ENCODE measurements at places on chromosomes 4 and X. TPM values are rescaled to one million over a fixed set of nuclear protein-coding genes. Genes with fewer than 3 reads are reported as not detected.

DNA sequence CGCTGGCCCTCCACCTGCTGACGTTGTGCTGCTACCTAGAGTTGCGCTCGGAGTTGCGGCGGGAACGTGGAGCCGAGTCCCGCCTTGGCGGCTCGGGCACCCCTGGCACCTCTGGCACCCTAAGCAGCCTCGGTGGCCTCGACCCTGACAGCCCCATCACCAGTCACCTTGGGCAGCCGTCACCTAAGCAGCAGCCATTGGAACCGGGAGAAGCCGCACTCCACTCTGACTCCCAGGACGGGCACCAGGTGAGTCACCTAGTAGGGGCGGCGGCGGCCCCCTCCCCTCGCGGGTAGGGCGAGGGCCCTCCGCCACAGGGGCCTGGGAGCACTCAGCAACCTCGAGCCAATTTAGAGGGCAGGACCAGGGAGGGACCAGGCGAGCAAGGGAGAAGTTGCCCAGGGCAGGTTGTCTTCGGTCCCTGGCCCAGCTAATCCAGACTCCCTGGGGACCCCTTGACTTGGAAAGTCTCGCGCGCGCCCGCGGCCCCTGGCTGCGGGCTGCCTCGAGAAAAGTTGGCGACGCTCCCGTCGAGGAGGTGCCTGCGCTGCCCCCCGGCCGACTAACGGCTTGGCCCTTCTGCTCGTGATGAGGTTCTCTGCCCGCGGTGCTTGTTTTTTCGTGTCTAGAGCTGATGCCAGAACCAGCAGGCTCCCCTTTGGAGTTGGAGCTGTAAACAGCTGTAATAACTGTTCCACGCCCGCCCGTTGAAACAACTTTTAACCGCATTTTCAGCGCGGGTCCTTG is 717 bp downstream of the EDA start:
- peak; percentile 7 for DNase-seq

DNA sequence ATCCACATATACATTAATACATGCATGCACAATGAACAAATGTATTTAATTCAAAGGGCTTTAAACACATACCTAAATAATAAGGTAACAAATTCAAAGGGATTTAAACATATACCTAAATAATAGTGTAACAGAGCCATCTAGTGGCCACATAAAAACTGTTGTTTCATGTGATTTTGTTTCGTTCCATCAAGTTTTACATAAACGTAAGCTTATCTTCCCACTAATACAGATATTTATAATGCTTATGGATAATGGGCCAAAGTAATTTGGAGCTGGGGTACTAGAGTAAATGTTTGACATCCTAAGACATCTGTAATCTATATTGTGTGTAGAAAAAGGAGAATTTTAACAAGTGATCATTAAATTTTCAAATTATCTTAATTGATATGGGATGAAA is 82.3 kb downstream of the PRSS12 start:
- peak; percentile 66 for DNase-seq

- no peak for DNase-seq
Observed at GRCh38 chr4:1997712-1998111, 11.1 kb downstream of the NELFA start.

DNA sequence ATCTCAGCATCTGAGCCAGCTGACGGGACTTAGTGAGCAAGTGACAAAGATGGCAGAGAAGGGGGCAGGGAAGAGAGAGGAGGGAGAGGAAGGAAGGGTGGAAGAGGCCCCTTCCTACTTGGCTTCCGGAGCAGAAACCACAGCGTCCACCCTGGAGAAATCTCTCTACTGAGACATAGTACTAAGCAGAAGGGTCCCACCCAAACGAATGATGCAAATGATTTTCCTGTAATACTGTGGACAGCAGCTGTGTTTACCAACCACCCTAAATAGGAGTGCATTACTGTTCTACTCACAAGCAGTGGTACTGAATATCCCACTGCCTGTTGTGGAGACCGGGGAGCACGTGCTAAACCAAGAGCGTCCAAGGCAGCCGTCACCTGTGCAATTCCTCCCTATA is 29.4 kb downstream of the DTHD1 start:
- peak; percentile 28 for DNase-seq

DNA sequence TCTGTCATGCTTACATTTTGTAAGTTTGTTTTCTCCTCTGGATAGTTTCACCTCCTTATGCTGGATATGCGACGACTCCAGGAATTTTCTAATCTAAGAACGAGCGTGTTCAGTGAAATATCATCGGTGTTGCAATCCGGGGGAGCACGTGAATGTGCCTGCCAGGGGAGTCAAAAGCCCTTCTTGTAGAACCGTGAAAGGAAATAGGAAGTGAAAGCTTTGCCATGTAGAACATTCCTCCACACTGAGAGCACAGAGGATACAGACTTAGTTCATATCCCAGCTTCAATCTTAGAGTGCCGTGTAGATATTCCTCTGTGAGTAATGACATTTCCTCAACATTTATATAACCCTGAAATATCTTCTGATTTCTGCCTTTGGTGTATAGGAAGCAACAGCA is 121.2 kb downstream of the VEGFC start:
- peak; percentile 40 for DNase-seq

DNA sequence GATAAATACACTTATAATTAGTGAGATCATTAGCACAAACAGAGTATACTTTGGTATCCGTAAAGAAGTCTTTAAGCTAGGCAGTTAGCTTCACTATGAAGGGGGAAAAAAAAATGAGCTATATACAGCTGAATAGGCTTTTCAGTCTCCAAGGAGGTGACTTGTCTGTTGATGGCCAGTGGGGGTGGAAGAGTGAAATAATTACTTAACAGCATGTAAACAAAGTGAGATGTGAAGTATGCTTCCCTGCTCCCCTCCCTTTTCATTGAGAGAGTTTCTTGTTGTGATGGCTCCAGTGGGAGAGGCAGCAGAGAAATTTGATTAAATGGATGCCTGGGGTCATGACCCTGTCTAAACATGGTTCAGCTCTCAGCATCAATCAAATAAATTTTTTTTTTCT is 180.9 kb downstream of the DACH2 start:
- no peak for DNase-seq

GRCh38 chr4:177473991-177474390 is 31.8 kb upstream of the AGA start:
- DNase-seq: no peak

- no peak for DNase-seq
Observed at GRCh38 chr4:170134821-170135220, 45.1 kb upstream of the AADAT start.

DNA sequence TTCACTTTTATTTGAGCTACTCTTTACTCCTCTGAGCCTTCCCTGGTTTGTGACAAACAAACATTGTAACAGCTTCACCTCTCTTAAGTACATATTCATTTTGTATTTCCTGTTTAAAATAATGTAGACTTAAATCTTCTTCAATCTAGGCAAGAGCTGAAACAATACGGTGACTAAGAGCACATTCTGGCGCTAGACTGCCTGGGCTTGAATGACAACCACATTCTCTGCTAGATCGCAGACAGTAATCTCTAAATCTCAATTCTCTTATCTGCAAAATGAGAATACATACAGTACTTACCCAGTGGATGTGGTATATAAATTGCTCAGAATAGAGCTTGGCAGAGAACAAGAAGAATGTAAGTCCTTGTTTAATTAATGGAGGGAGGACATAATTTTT is 144.8 kb downstream of the ARAP2 start:
- DNase-seq: peak; percentile 1

- no peak for DNase-seq
Observed at GRCh38 chr4:183821076-183821853, 83.8 kb upstream of the STOX2 start.

DNA sequence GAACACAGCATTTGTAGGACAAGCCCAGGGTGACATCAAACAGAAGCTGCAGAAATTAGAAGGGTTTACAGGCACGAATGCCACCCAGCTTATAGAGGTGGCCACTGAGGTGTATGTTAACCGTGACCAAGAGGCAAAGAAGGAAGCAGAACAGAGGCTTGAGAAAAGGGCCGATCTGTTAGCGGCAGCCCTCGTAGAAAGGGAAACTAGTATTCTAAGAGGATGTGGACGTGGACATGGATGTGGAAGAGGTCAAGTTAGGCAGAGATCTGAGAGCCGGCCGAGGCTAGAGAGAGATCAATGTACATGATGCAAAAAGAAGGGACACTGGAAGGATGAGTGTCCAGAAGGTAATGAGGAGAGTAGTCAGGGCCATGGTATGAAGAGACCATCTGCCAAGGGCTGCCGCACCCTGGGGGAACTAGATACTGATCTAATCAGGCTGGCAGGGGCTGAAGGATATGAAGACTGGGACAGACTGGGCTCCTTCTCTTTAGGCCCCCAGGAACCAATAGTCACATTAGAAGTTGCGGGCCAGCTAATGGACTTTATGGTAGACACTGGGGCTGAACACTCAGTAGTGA is 27.5 kb downstream of the LIAS start:
- DNase-seq: no peak

DNA sequence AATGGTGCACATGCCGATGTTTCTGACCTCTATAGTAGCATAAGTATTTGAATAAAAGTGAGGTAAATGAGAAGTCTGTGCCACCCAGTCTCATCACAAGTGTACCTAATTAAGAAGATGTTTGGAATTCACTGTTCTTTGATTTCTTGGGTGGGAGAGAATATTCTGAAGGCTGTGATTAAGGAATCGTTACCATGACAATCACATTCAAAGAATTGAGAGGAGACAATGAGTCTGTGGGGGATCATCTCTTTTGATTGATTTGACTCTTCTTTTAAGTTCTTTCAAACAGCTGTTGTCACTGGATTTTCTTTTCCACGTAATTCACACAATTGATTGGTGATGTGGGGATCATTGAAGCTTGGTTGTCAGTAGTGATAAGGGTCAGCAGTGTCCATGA is 18.1 kb downstream of the FHL1 start:
- DNase-seq: no peak

DNA sequence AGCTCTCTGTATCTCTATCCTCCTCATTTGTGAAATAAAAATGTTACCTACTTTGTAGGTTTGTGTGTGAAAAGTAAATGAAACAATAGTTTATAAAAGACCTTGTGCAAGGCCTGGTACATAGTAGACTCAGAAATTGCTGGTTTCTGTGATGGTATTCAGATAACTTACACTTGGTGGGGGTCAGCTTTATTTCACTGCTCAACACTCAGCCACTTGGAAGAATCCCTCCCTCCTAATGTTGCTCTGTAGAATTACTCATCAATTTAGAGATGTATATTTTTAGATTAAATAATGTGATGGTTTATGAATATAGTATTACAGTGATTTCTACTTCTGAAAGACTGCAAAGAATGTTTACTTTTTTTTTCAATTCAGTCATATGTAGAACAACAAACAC is 32.7 kb downstream of the SMARCAD1 start:
- no peak for DNase-seq

DNA sequence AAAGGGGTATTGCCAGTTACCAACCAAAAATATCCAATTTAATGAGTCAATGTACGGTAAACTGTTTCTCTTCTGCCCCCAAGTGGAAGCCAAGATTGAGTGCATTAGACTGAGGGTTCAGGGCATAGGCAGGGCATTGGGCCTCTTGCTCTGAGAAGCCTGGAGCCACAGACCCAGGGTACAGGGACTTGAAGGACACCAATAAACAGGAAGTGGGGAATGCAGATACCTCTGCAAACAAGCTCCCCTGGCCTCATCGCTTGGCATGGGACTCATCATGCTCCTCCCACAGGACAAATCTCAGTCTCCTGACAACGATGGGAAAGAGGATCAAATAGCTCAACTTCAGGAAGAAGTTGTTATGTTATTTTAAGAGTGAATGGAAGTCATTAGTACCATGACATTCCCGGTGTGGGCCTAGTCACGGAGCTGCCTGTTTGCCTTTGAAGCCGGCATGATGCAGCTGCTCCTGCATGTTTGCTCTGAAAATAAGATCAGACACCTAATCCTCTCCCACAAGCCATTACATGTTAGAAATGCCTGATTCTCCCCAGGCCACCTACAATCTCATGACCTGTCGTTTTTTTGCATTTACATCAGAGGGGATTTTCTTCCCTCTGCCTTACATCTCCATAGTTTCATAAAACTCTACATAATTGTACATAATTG is 224.2 kb downstream of the RCHY1 start:
- peak; percentile 66 for DNase-seq

- DNase-seq: no peak
Observed at GRCh38 chr4:175787948-175788347, 24.1 kb downstream of the GPM6A start.

DNA sequence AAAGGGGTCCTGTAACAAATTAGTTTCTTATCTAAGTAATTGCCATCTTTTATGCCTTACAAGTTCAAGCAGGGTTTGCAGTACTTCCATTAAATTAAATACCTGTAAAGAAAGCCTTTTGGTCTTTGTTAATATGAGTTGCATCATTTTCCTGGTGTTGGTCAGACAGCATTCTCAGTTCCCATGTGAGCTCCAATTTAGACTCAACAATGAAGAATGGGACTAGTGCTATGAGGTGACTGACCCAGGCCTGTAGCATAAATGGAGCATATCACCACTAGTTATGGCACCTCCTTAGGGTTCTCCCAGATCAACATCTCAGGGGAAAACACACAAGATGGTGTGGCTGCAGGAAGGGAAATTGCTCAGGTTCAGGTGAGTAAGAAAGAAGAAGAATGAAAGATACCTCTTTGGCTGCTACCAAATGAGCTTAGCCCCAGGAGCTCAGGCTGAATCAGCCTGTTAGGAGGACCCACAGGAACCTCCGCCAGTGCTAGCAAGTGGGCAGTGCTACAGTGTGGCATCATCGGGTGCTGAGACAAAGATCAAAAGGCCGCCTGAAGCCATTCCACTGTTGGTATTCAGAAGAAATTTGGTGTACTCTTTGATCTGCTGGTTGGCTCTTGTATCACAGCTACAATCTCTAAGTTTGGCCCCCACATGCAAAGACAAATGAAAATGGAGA is 1.8 kb downstream of the TTC29 start:
- no peak for DNase-seq

DNA sequence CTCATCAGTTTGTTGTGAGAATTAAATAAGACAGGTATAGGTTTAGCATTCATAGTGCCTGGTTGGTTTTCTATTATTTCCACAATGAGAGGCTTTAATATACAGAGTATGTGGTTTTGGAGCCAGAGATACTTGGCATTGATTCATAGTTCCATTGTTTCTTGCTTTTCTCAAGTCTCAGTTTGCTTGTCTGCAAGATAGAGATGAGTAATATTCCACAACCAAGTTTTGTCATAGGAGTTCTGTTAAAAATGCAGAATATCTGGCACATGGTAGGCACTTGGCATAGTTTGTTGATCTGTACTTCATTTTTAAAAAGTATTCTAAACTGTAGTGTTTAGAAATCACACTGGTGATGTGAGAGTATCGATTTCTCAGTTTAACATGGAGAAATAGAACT is 37.5 kb upstream of the EDA2R start:
- no peak for DNase-seq

DNA sequence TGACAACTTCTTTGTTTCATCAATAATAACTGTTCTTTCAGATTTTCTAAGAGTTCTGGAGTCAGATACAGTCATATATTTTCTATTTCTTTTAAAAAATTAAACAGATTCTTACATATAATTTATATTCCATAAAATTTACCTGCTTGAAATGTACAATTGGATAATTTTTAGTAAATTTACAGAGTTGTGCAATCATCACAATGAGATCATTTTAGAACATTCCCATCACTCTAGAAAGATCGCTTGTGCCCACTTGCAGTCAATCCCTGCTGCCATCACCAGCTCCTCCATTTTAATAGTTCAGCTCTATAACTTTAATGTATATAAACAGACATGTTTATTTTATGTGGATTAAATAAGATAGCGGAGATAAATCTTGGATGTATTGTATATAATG is 29.6 kb upstream of the PRSS48 start:
- no peak for DNase-seq

RIPPLY1 gene
- total RNA-seq: not detected

SOWAHD gene
- total RNA-seq: 0.72 TPM

TMEM271 gene
- total RNA-seq: not detected

FDCSP gene
- total RNA-seq: 5.3 TPM

DMRTC1 gene
- not detected for total RNA-seq

N4BP2 gene
- 20.9 TPM for total RNA-seq

P2RY4 gene
- 0.48 TPM for total RNA-seq

Data from umbilical cord (tissue), 2 donors.